ENCODE measurements at places on chromosomes 5 and 9. TPM values are rescaled to one million over a fixed set of nuclear protein-coding genes. Genes with fewer than 3 reads are reported as not detected.

KIF24 gene
- total RNA-seq = 0.74 TPM

IRX1 gene
- 7.9 TPM for total RNA-seq

ANKRD18B gene
- total RNA-seq = not detected

NXNL2 gene
- 0.74 TPM for total RNA-seq

DMRTA1 gene
- 0.90 TPM for total RNA-seq

PCA3 gene
- total RNA-seq = not detected

ARHGAP26 gene
- 9.0 TPM for total RNA-seq

CD74 gene
- total RNA-seq = 0.41 TPM

DNA sequence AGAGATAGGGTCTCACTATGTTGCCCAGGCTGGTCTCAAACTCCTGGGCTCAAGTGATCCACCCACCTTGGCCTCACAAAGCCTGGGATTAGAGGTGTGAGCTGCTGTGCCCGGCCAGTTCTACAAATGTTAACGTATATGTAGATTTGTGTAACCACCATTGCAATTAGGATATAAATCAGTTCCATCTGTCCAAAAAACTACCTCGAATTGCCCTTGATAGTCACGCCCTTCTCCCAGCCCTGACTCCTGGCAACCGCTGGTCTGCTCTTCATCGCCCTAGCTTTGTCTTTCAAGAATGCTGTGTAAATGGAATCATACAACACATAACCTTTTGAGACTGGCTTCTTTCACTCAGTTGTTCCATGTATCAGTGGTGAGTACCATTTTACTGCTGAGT, 46.1 kb upstream of the PPARGC1B start:
- no peak for DNase-seq

DNA sequence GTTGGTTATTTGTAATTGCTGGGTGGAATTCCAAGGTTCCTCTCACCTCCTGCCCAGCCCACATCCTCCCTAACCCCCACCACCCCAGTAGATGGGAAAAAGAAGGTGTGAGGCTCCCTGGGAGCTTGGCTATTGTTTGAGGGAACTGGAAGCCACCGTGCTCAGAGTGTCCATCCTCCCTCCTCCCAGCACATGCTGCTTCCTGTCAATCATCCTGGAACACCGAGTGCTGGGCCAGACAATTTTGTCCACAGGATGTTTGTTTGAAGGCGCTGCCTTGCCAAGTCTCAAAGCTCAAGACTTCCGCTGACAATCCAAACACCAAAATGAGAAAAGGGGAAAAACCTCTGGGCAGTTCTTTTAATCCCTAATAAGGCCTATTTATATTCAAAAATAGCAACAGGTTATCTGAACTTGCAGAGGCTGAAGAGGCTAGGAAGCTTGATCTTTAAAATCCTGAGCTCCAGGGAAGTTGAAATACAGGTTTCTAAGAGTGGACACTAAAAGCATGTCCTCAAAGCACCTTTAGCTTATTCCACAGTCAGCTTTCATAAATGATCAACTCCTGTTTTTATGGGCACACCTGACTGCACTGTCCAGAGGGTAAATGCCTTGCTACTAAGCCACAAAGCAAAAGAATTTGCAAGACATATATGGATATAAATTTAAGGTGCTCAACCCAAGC, 286.7 kb downstream of the NFIB start:
- no peak for DNase-seq

GRCh38 chr5:137234973-137235943, 263.9 kb downstream of the SPOCK1 start:
- no peak for DNase-seq

- no peak for DNase-seq
These were observed 517.2 kb downstream of the CAAP1 start for GRCh38 chr9:26375448-26375847.

DNA sequence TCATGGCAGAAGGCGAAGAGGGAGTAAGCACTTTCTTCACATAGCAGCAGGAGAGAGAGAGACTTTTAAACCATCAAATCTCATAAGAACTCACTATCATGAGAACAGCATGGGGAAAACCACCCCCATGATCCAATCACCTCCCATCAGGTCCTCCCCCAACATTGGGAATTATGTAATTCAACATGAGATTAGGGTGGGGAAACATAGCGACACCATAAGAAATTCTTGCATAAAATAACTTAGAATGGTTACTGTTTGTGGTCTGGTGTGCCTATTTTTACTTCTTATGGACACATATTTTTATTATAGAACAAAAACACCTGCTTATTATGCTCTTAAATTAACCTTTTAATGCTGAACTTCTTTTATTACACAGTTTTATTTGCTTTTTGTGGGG, 298.1 kb downstream of the PJA2 start:
- no peak for DNase-seq

GRCh38 chr9:117783828-117784227, 79.6 kb downstream of the TLR4 start:
- DNase-seq = no peak

- DNase-seq = no peak
These were observed 38.4 kb downstream of the LMX1B start for GRCh38 chr9:126652140-126652582.

GRCh38 chr9:27645161-27645840, 72.0 kb upstream of the C9orf72 start:
- DNase-seq = no peak

DNA sequence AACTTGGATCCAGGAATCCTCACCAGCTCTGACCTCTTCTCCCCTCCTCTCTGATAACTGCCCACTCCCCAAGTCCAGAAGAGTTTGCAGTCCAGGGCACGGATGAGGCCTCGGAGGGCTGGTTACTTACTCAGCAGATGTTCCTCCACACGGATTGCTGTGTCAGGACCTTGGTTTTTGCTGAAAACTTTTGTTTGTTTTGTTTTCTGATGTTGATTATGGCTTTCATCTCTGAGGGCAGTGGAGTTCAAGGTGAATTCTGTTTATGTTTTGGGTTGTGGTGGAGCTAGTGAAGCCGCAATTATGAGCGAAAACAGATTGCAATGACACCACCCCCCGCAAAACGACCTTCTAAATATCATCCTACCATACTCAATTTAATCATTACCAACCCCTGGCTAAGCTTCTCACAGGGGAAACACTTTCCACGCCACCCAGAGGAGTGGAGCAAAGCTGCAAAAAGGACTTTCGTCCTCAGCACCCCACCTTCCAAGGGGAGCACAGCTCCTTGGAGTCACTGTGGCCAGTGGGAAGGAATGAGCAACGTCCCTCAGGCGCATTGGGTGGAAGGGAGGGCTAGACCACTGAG, 92.7 kb upstream of the SAP30L start:
- no peak for DNase-seq

Measured in fibroblast of the aortic adventitia (primary cell).